ENCODE measurements at places on chromosomes 16 and 17.
A peak's percentile ranks its signal among the peaks of the same experiment; 100 is the strongest.

DNA sequence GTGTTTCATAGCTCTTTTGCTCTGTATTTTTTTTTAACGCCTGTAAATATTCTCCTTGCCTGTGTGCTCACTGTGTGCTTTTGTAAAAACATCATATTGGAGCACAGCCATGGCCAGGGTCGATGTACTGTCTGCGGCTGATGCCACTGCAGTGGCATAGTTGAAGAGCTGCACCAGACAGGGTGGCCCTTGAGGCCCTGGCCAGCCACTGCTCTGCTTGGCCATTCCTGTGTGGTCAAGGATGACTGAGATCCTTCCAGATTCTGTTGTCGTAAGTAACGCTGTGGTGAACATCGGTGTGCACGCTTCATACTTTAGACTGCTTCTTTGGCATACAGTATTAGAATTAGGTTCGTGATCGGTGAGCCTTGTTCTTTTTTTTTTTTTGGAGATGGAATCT, 14.6 kb downstream of the CRAMP1 start:
- no peak for DNase-seq

GRCh38 chr17:15883617-15884111, 61.3 kb upstream of the ADORA2B start:
- DNase-seq = peak; percentile 72

DNA sequence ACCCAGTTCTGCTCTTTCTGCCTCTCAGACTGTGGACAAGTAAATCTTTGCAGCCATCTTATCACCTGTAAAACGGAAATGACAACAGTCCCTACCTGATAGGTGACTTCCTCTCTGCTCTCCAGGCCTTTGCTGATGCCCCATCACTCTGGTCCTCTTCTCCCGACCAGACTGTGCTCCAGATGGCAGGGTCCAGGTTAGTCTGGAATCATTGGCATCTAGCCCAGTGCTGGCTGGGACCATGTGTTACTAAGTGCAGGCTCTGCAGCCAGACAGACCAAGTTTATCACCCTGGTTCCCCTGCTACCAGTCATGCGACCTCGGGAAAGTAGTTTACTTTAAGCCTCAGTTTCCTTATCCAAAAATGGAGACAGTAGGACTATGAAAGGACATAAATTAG, 1.8 kb upstream of the NUBP1 start:
- no peak for DNase-seq

GRCh38 chr16:46932802-46933201, 40.7 kb downstream of the DNAJA2 start:
- DNase-seq = no peak

DNA sequence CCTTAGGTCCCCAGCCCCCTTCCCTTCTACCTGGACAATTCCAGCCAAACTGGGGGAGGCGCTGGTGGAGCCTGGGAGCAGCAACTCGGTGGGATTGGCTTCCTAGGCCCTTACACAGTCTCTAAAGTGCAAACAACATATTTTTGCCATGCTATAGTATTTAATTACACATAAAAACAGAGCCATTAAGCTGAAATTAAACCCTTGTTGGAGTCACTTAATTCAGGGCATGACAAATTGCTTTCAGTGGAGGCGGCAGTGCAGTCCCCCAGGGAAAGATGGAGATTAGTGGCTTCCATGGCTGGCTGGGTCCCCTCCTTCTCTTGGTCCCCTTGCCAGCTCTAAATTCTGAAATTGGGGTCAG, 17.3 kb downstream of the IGFBP4 start:
- no peak for DNase-seq

- no peak for DNase-seq
These were observed 24.8 kb upstream of the ERN1 start for GRCh38 chr17:64154717-64155116.

GRCh38 chr16:48531011-48531962, 78.7 kb downstream of the N4BP1 start:
- peak; percentile 77 for DNase-seq

GRCh38 chr16:22924492-22924891, 110.5 kb downstream of the HS3ST2 start:
- DNase-seq = no peak

GRCh38 chr17:30947796-30948195, 23.0 kb upstream of the RNF135 start:
- DNase-seq = no peak

DNA sequence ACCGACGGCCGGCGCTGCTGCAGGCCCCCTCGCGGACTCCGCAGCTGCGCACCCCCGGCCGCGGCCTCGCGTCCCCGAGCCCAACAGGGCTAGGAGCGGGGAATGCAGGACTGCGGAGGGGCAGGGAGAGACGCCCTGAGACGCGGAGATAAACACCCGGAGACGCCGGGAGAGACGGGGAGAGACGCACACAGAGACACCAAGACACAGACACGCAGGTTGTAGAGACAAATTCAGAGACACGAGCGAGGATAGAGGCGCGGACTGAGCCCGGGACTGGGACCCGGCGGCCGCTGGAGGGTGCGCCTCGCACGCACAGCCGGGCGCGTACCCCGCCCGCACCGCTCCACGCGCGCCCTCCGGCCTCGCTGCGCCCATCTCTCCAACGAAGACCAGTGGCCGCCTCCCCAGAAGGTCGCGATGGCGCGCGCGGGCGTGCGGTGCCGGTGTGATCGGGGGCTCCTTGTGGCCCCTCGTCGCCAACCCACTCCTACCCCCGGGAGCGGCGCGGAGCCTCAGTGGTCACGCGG, 902 bp downstream of the STAC2 start:
- no peak for DNase-seq
